Central memory CD4-positive, alpha-beta T cell (primary cell): ENCODE measurements at places on chromosomes 7 and 10.

DNA sequence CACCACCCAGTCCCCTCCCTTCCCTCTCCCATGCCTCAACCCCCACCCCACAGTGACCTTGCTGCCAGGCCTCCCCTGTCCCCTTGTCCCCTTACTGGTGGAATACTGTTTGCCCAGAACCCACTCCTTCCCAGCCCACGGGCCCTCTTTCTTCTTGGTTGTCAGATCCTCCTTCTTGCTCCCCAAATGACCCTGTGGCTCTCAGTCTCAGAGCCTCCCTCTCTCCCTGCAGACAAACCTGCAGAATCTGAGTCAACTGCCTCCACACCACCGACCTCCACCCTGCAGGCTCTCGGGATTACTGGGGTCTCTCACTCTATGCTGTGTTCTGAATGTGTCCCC, 47.5 kb downstream of the HSPA12A start:
- no peak for DNase-seq

GRCh38 chr7:21128062-21128817, 299.6 kb upstream of the SP4 start:
- no peak for DNase-seq

DNA sequence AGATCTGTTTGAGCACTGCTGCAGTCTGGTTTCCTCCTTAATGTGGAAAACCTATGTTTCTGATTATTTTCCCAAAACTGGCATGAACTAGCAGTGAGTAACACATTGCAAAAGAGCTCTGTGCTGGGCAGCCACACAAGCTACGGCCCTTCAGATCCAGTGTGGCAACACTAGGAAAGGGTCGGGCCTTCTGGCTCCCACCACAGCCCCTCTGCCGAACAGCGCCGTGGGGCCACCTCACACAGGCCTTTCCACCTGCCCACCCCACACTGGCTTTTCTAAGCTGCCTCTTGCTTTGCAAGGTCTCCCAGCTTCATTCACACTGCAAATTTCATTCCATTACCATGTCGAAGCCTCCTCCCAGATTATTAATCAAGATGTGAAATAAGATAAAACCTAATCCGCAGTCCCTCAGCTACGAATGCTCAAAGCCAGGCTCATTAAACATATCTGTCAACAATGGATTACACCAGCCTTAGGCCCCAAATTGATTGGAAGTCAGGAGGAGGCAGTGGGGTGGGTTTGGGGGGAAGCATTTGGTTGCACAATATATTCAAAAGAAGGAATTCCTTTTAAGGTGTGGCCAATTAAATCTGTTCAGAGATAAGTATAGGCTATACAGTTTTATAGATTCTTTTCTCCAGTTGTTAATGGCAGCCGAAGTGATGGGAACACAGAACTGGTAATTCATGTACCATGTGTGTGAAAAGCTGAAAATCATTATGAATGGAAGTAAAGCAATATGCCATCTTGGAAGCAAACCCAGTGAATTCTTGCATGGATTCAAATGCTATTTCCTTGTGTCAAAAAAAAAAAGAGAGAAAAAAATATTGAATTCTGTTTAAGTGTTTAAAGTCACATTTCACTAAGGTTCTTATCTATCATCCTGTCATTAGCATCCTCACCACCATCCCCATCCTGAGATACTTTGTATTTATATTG, 223.7 kb downstream of the MTERF1 start:
- no peak for DNase-seq

DNA sequence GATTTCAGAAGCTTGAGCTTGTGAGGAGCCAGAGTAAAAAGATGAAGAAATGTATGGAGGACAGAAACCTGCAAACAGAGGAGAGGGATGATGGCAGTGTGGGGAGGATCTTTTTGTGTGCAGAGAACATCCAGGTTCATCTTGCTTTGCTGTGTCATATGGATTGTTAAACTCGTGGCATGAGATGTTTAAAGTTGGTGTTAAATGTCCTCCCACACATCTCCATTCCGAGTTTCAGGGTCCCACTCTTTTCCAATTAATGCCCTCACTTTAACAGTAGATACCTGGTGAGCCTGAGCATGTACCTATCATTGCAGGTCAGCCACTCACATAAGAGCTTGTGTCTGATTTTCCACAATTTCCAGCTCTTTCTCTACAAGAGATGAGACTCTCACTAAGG, 147.7 kb downstream of the ST7 start:
- no peak for DNase-seq

DNA sequence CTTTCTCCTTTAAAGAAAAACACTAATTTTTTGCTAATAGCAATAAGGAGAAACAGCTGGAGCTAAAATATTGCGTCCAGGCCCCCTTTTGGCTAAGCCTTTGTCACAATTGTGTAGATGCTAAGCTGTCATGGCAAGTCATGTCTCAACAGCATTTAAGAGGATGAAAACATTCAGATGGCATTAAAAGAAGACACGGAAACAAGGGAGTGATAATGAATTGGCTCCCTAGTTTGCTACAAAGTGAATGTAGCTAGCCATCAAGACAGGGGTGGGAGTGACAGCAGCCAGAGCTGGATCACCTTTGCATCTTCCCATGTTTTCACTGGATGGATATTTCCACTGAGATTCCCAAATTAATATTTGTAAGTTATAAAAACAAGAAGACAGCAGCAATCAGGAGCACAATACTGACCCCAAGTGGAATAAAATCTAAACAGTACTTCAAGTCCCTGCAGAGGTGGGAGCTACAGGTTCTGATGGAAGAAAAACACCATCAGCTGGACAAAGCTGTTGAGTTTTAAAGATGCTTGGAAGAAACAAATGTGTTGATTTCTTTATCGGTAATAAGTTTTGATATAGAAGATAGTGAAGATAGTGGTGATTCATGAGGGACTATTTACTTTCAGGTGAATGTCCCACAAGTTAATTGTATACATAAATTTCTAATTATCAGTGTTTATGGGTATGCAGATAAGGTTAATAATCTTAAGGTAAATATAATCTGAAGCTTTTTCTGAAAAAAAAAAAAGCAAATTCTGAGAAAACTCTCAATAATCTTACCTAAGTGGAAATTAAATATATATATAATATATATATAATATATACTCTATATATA, 129.4 kb downstream of the SLC16A9 start:
- no peak for DNase-seq

DNA sequence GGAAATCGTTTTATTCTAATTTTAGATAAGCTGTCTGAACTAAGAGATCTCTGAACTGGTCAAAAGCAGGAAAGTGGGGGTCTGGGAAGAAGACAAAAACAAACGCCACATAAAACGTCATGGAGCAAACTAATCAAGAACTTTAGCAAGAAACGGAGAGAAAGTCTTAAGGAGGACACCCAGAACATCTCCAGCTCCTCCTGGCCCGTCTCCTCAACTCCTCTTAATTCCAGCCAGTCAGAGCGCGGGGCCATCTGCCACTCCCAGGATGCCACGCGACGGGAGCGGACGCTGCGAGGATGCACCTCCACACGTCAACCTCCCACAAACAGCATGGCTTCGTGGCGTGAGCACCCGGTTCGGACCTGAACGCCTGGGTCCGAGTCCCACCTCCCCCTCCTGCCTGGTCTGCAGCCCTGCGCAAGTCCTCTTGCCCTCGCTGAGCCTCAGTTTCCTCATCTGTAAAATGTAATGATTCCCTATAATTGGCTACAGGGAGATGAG, 598 bp downstream of the MMS19 start:
- peak; percentile 64 for DNase-seq

GRCh38 chr7:51366930-51367613, 50.5 kb upstream of the COBL start:
- DNase-seq, result no peak

DNA sequence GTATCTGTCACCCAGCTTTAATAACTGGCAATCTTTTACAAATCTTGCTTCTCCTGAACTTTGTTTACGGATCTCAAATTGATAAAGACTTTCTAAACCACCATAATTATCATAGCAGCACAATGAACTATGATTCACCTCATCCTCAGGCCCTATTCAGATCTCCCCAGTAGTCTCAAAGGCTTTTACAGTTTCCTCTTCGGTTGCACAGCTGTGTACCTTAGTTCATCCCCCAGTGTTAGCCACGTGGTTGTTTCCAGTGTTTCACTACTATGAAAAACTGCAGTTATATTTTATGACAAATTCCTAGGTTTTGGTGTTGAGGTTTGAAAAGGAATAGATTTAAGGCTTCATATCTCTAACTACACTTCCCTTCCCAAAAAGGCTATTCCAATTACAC, 24.9 kb downstream of the PAXIP1 start:
- DNase-seq, result no peak

- DNase-seq, result no peak
These were observed 535.9 kb downstream of the AUTS2 start for GRCh38 chr7:70134029-70134770.

GRCh38 chr7:111356941-111357340, 205.4 kb downstream of the IMMP2L start:
- DNase-seq, result no peak

- DNase-seq, result no peak
These were observed 257.0 kb upstream of the MINDY3 start for GRCh38 chr10:16117305-16117695.

GRCh38 chr7:101947899-101948298, 130.5 kb downstream of the CUX1 start:
- no peak for DNase-seq

GRCh38 chr10:30510932-30511700, 77.1 kb downstream of the MAP3K8 start:
- DNase-seq, result no peak

GRCh38 chr7:133359449-133359848, 106.6 kb downstream of the EXOC4 start:
- DNase-seq, result no peak

DNA sequence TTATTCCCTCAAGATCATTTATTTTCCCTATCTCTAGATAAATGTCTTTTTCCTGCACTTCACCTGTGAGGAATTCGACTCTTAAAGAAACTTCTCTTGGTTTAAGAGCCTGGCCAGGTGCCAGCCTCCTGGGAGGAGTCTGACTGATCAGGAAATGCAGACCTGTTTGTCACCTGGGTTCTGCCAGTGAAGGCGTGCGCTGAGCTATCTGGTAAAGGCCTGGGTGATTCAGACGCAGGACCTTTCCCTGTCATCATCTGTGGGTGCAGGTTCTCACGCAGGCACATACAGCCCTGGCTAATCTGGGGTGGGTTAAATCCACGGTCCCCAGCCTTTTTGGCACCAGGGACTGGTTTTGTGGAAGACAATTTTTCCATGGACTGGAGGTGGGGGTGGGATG, 65.3 kb upstream of the AQP1 start:
- DNase-seq, result no peak

- no peak for DNase-seq
These were observed 436.4 kb upstream of the LRGUK start for GRCh38 chr7:133690740-133691139.

- DNase-seq, result peak; percentile 54
These were observed 27.1 kb downstream of the PRLHR start for GRCh38 chr10:118568327-118568848.

GRCh38 chr10:124654686-124655085, 89.5 kb downstream of the FAM53B start:
- DNase-seq, result no peak

DNA sequence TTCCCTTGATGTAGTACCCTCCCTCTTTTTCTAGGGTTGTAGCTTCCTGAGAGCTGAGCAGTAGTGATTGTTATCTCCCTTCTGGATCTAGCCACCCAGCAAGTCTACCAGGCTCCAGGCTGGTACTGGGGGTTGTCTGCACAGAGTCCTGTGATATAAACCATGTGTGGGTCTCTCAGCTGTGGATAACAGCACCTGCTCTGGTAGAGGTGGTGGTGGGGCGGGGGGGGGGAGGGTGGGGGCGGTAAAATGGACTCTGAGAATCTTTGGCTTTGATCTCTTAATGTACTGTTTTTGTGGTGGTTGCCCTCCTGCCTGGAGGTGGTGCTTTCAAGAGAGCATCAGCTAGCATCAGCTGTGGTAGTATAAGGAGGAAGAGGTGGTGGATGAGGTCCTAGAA, 302.0 kb upstream of the CHRM2 start:
- no peak for DNase-seq

- DNase-seq, result no peak
These were observed 65.1 kb downstream of the BMPR1A start for GRCh38 chr10:86821388-86821999.

DNA sequence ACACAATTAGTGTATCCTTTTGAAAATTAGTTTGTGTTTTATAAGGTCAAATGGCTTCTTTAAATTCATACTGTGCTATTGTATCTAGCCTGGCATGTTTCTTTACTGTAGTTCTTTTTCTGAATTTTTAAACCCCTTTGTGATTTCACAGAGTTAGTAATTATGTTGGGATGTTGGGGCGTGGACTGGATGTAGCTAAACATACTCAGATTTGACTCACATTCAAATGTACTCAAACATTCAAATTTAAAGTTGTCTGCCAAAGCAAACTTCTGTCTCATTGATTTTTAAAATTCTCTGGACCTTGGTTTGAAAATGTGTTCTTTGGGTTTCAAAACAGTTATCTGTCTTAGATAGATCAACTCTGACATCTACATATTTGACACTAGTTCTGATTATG, 7.2 kb upstream of the NRP1 start:
- no peak for DNase-seq
